ENCODE measurements at places on chromosomes 7 and 10. TPM values are rescaled to one million over a fixed set of nuclear protein-coding genes. Genes with fewer than 3 reads are reported as not detected.

GRCh38 chr10:133015816-133016462, 71.8 kb upstream of the ADGRA1 start:
- no peak for DNase-seq

GRCh38 chr7:128158370-128158769, 82.7 kb upstream of the LEP start:
- DNase-seq, result no peak

GRCh38 chr7:28455486-28455885, 43.2 kb downstream of the CREB5 start:
- no peak for DNase-seq

GRCh38 chr7:101602484-101603241, 26.4 kb downstream of the MYL10 start:
- peak; percentile 34 for DNase-seq

DNA sequence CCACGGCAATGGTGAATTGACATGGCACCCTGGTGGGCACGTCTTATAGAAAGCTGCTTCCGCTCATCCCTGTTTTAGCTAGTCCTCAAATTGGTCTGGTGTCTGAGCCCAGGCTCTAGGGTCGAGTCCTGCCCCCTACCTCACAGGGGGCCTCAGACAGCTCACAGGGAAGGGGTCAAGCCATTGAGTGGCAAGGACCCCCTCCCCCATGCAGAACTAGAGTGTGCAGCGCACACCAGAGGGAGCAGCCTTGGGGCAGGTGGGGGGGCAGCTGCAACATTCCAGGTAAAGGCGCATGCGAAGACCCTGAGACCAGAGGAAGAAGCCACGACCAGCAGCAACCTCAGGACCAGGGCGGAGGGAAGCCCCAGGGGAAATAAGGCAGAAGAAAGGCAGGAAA, 240.4 kb upstream of the PPP2R2D start:
- DNase-seq, result no peak

DNA sequence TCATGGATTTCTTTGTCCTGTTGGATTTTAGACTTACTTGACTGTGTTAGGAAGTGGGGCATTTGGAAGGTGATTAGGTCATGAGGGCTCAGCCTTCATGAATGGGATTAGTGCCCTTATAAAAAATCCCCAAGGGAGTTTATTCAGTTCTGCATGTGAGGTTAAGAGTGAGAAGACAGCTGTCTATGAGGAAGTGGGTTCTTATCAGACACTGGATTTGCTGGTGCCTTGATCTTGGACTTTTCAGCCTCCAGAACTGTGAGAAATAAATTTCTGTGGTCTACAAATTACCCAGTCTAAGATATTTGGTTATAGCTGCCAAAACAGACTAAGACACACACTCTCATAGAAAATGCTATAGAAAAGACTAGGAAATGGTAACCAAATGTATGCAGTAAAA, 724.7 kb upstream of the FZD8 start:
- DNase-seq, result no peak

GRCh38 chr7:84637568-84638338, 443.2 kb upstream of the SEMA3A start:
- DNase-seq, result no peak

- DNase-seq, result no peak
Measured at GRCh38 chr10:1070919-1071318, 14.7 kb downstream of the WDR37 start.

GRCh38 chr7:131124001-131124629, 203.6 kb upstream of the MKLN1 start:
- DNase-seq, result no peak

- no peak for DNase-seq
Measured at GRCh38 chr7:38283809-38284208, 10.4 kb upstream of the TARP start.

DNA sequence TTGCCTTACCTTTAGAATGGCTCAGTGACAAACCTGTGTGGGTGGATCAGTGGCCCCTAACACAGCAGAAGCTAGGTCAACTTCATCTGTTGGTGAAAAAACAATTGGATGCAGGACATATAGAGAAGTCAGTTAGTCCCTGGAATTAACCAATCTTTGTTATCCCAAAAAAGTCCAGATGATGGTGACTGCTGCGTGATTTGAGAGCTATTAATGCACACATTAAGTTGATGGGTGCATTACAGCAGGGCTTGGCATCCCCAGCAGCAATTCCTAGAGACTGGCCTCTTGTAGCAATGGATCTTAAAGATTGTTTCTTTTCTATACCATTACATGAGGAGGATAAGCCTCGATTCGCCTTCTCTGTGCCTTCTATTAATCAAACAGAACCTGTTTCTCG, 33.3 kb downstream of the OR13A1 start:
- DNase-seq, result no peak

GRCh38 chr10:124992462-124993344, 50.8 kb downstream of the ZRANB1 start:
- DNase-seq, result no peak

DNA sequence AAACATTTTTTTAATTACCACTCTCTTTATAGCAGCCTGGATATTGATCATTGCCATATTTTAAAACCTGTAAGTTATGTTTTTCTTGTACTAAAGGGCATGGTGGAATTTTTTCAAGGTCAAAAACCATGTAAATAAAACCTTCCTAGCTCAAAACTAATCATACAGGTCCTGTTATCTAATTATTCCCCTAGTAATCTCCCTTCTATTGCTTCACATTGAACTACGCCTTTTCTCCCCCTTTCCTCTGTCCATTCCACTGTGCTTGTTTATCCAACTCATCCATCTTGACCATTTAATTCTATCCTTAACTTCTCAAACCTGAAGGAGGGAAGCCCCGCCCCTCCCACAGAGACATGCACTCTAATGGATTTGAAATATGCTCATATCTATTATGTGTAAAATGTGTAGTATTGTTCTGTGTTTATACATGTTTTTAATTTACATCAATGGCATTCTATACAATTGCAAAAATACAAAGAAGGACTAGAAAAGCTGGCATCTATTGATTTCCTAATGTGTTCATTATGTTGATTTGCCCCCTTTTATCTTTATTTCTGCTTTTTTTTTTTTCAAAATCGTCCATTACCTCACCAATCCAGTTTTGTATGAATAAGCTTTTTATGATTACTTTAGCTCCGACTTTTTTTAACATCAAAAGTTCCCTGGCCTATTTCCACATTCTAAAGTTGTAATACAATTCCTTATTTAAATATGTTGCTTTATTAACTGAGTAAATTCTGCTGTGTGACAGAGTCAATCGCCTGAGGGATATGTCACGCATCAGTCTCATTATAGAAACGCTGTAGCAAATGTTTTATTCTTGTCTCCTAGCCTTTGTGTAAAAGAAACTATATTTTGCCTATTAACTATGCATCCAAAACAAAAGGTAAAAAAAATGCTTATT, 61.0 kb downstream of the MET start:
- no peak for DNase-seq

- DNase-seq, result no peak
Measured at GRCh38 chr7:29879609-29880008, 73.3 kb downstream of the WIPF3 start.

OR2A5 gene
- not detected for total RNA-seq

PHKG1 gene
- total RNA-seq, result 0.85 TPM

CNPY1 gene
- total RNA-seq, result not detected

LRCH4 gene
- total RNA-seq, result 44.0 TPM

EPC1 gene
- total RNA-seq, result 38.7 TPM

PTN gene
- 20.6 TPM for total RNA-seq

ELAPOR2 gene
- 5.3 TPM for total RNA-seq

PCLO gene
- 2.3 TPM for total RNA-seq

CHAT gene
- total RNA-seq, result 0.09 TPM

STEAP1B gene
- total RNA-seq, result 1.4 TPM

ITPRID1 gene
- total RNA-seq, result 0.05 TPM

MKI67 gene
- total RNA-seq, result 41.5 TPM

Data from thymus (tissue), 14 donors.